Mesothelial cell of epicardium (in vitro differentiated cells): ENCODE measurements at places on chromosomes 4 and X. TPM values are rescaled to one million over a fixed set of nuclear protein-coding genes. Genes with fewer than 3 reads are reported as not detected.

Gene PSAPL1
- total RNA-seq = 0.07 TPM in 1 of 3 replicates, not detected in the others

Gene ARAP2
- total RNA-seq = 15.4 to 16.6 TPM (median 16.0 TPM) in 3 replicates

Gene NDST4
- total RNA-seq = 0.09 to 0.33 TPM (median 0.09 TPM) in 3 replicates

Gene SPRY1
- 39.1 to 42.0 TPM (median 41.8 TPM) in 3 replicates for total RNA-seq

Gene ARR3
- total RNA-seq = not detected in 3 replicates

Gene DCAF16
- total RNA-seq = 78.8 to 91.0 TPM (median 84.8 TPM) in 3 replicates

Gene HAND2
- total RNA-seq = 32.8 to 34.3 TPM (median 33.3 TPM) in 3 replicates

Gene TMEM35A
- total RNA-seq = 6.2 to 6.8 TPM (median 6.7 TPM) in 3 replicates

Gene CSAG1
- total RNA-seq = not detected in 3 replicates

Gene LONRF3
- total RNA-seq = 0.97 to 1.6 TPM (median 1.3 TPM) in 3 replicates

Gene GPR143
- total RNA-seq = 6.4 to 7.7 TPM (median 7.3 TPM) in 3 replicates

Gene PNMA5
- not detected in 3 replicates for total RNA-seq

Gene USP51
- 4.6 to 5.6 TPM (median 5.1 TPM) in 3 replicates for total RNA-seq

Gene SMR3B
- total RNA-seq = not detected in 3 replicates

Gene GALNT7
- 35.8 to 38.8 TPM (median 36.7 TPM) in 3 replicates for total RNA-seq

Gene FRAS1
- 45.3 to 52.8 TPM (median 51.9 TPM) in 3 replicates for total RNA-seq

Gene NUDT9
- 25.5 to 27.7 TPM (median 26.0 TPM) in 3 replicates for total RNA-seq

Gene FREM3
- not detected in 3 replicates for total RNA-seq

Gene MAGT1
- total RNA-seq = 46.9 to 48.3 TPM (median 47.3 TPM) in 3 replicates

Gene SYAP1
- 41.1 to 43.3 TPM (median 42.6 TPM) in 3 replicates for total RNA-seq

Gene JCHAIN
- total RNA-seq = 0.16 to 0.47 TPM (median 0.18 TPM) in 3 replicates

Gene NPY5R
- not detected in 3 replicates for total RNA-seq

Gene ZNF141
- total RNA-seq = 28.1 to 32.5 TPM (median 29.8 TPM) in 3 replicates

Gene OPRPN
- not detected in 3 replicates for total RNA-seq

Gene ZNF630
- 5.3 to 6.6 TPM (median 5.8 TPM) in 3 replicates for total RNA-seq

Gene GPRASP2
- 22.5 to 25.7 TPM (median 23.5 TPM) in 3 replicates for total RNA-seq

Gene TMPRSS11A
- 1.6 to 1.8 TPM (median 1.8 TPM) in 3 replicates for total RNA-seq

Gene LUZP4
- total RNA-seq = not detected in 3 replicates

Gene ZNF182
- total RNA-seq = 7.9 to 8.5 TPM (median 7.9 TPM) in 3 replicates

Gene C1QTNF7
- 3.9 to 4.4 TPM (median 4.1 TPM) in 3 replicates for total RNA-seq

Gene NUDT10
- total RNA-seq = 5.7 to 5.9 TPM (median 5.8 TPM) in 3 replicates

Gene MUC7
- not detected in 3 replicates for total RNA-seq
